ENCODE measurements at places on chromosomes 1 and 21. TPM values are rescaled to one million over a fixed set of nuclear protein-coding genes. Genes with fewer than 3 reads are reported as not detected.
A peak's percentile ranks its signal among the peaks of the same experiment; 100 is the strongest.

LCE2B gene
- total RNA-seq: not detected

CAPZA1 gene
- total RNA-seq: 255 TPM

ZNF683 gene
- total RNA-seq: 2.4 TPM

SPRR2B gene
- not detected for total RNA-seq

FCMR gene
- total RNA-seq: 75.6 TPM

GRCh38 chr1:175890958-175891357 lies 147.6 kb upstream of the TNR start:
- no peak for DNase-seq

DNA sequence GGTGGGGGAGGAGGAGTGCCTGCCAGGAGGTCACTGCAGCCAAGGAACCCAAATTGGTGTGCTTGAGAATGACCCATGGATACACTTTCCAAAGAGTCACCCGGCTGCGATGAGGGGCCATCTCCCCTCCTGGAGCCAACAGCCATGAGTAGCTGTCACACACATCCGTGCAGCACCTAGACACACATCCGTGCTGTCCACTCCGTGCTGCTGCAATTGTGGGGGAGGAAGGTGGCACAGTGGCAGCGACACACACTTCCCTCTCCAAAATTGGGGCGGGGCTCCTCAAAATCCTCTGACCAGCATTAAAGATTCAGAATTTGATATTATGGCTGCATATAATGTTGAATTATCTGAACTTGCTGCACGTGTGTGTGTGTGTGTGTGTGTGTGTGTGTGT lies 15.8 kb downstream of the TP73 start:
- DNase-seq: no peak

DNA sequence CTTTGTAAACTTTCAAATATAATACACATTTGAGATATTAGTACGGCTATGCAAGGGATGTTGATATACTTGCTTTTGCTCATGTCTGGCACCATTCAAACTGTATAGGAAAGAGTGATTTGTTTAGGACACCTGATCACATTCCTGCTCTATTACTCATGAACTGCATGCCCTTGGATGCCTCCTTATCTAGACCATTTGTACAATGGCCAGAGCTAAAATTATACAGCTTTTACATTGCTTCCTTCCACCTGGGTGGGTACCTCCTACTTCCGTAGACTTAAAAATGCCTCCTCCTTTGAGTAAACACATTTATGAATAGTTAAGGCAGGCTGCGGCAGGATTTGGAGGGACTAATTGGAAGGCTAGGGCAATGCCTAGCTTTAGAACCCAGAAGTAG lies 85.4 kb upstream of the PBX1 start:
- DNase-seq: no peak

DNA sequence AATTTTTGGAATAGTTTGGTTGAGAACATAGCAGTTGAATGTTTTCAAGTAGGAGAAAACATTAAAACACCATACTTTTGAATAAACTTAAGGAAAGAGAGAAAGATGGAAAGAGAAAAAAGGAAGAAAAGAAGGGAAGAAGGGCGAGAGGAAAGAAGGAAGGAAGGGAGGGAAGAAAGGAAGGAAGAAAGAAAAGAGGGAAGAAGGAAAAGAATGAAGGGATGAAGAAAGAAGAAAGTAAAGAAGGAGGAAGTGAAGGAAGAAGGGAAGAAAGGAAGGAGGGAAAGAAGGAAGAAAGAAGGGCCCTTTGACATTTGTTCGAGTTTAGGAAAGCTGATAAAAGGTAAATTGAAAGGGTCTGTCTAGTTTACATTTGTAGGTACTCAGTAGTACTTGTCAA lies 482.7 kb downstream of the SIPA1L2 start:
- DNase-seq: no peak

DNA sequence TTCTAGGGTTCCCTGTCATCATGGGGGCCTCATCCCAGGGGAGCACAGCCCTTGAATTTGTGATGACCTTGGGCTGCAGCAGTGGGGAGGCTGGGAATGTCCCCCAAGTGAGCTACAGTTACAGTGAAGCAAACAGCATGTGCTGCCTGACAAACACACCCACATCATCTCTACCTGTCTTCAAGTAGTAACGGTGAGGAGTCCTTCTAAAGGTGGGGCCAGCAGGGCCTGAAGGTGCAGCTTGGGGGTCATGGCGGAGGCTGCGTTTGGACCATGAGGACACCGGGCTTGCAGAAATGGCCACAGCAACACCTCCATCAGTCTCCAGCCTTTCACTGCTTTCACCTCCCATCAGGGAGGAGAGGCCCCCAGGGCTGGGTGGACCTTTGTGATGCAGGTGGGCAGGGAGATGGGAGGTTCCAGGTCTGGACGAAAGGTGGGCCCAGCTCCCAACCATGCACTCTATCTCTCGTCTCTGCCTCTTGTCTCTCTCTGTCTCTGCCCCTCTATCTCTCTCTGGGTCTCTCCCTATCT lies 55.7 kb downstream of the WNT9A start:
- DNase-seq: no peak

DNA sequence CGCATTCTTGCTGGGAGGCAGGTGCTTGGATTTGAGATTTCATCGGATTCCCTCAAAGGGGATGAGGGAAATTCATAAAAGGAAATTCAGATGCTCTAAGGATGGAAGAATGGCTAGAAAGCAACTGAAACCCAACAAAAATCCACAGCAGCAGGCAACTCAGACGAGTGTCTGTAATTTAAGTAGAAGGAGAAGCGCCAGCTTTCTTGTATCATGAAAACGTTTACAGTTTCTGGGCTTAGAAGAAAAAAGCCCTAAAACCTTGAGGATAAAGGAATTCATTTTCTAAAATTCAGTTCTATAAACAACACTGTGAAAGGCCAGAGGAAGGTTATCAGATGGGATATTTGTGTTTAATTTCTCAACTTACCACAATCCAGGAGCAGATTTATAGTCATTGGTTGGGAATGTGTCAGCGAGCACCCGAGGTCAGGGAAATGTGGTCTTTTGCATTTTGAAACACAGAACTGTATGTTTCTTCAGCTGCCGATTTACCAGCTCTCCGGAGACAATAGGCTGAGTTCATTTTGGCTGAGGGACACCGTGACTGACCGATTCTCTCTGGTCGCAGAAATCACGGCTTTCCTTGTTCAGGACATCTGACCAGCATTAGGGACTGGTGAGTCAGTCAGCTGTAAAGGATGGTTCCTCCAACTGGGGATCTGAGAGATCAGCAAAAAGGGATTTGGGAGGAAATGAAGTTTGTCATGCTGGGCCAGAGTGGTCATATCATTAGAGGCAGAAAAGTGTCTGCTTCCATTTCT lies 111.6 kb upstream of the ERRFI1 start:
- DNase-seq: no peak

DNA sequence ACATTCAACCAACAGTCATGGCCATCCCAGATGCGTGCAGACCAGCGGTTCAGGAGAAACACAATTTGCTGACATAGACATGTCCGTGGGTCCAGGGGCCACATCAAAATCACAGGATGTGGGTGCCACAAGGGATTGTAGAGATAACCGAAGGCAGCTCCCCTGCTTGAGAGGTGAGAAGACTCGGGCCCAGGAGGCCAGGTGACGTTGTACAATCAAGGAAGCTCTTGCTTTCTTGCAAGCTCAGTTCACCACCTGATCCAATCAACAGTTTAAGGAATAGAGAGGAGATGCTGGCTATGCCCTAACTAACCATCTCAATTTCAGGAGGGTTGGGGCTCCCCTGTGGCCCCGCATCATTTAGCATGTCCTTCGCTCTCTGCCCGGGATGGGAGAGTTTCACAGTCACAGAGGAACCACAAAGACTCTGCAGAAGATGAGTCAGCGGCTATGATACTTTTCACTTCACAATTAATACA lies 19.5 kb downstream of the UBASH3A start:
- DNase-seq: peak; percentile 56

DNA sequence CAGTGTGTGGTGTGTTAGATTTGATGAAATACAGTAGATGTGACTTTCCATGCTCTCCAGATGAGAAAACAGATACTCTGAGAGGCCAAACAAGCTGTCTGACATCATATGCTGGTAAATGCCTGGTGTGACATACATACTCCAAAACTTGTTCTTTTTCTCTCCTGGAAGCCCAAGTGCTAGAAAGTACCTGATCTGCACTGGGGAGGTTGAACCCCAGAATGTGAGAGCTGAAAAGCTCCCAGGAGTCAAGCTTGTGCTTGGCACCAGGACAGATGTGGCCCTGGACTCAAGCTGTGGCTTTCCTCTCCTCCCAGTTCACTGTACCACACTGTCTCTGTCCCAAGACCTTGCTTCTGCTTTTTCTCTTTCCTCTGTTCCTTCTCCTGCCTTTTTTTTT lies 389.0 kb upstream of the USP24 start:
- no peak for DNase-seq

DNA sequence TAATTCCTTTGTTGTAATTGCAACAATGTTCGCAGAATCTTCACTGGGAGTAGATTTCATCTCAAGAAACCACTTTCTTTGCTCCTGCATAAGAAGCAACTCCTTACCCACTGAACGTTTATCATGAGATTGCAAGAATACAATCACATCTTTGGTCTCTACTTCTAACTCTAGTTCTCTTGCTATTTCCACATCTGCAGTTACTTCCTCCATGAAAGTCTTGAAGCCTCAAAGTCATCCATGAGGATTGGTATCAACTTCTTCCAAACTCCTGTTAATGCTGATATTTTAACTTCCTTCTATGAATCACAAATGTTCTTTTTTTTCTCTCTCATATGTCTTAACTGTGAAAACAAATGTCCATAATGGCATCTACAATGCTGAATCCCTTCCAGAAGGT lies 118.6 kb upstream of the RAB4A start:
- no peak for DNase-seq

DNA sequence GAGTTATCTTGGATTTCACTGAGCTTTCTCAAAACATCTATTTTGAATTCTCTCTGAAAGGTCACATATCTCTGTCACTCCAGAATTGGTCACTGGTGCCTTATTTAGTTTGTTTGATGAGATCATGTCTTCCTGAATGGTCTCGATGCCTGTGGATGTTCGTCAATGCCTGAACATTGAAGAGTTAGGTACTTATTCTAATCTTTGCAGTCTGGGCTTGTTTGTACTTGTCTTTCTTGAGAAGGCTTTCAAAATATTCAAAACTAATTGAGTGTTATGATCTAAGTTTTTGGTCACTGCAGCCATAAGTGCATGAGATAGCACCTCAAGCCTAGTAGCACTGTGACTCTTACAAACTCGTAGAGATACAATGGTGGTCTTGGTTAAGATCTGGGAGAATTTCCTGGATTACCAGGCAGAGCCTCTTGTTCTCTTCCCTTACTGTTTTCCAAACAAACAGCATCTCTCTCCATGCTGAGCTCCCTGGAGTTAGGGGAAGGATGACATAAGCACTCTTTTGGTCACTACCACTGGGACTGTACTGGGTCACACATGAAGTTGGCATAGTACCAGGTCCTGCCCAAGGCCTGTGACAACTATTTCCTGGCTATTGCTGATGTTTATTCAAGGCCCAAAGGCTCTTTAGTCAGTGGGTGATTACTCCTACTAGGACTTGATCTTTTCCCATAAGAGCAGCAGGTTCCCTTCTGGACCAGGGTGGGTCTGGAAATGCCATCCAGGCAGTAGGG lies 25.6 kb downstream of the SLC22A15 start:
- no peak for DNase-seq

- no peak for DNase-seq
Observed at GRCh38 chr1:33727310-33727709, 136.6 kb upstream of the HMGB4 start.

GRCh38 chr21:44643741-44644310 lies 2.4 kb upstream of the KRTAP10-11 start:
- DNase-seq: no peak

DNA sequence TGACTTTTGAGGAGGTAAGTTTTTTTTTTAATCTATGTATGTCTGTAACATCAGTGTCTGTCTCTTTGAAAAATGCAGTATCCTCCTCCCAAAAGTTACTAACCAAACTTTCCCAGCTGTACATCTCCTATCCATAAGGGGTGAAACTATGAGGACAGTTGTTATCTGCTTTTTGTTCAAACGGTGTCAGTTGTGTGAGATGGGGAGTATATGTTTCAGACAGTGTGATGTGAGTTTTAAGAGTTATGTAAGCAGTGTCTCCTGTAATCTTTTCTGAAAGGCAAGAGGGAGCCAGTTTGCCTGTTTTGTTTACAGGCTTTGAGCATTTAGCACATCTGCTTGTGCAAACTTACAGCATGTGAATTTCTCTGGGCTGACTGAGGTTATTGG lies 34.8 kb upstream of the CACYBP start:
- peak; percentile 63 for DNase-seq

DNA sequence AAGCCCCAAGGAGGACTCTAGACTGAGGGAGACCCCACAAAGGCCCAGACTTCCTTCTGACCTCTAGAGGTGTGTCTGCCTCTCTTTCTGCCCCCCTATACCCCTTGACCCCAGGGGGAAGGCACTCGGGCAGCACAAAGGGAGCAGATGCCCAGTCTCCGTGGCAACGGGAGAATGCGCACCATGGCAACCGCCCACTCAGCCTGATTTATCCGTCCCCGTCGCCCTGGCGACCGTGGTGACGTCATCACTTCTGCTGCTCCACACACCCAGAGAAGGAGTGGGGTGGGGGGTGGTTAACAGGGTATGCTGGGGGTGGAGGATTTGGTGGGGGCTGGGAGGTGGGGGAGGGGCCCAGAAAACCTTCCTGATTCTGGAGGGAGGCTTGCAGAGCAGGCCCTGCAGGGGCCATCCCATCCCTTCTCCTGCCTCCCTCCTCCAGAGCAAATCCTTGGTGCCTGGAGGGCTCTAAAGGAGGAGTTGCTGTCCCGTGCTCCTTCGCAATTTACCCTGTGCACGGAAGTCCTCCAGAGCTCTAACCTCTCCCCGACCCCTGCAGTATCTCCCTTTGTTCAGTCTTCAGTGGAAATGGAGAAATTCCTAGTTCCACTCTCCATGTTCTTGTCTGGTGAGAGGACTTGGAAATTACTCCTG lies 6.3 kb downstream of the CELF3 start:
- DNase-seq: no peak

GRCh38 chr1:204151552-204152309 lies at the start of gene ETNK2:
ETNK2 (minus strand) TSS chr1:204152044; CDS start chr1:204151852, 192 bp downstream.
- peak; percentile 54 for DNase-seq

- DNase-seq: no peak
Observed at GRCh38 chr1:219401724-219402625, 210.9 kb downstream of the ZC3H11B start.

- DNase-seq: no peak
Observed at GRCh38 chr1:193480755-193481154, 294.3 kb upstream of the B3GALT2 start.

GRCh38 chr1:223836586-223836985 lies 9.2 kb downstream of the TP53BP2 start:
- DNase-seq: no peak

DNA sequence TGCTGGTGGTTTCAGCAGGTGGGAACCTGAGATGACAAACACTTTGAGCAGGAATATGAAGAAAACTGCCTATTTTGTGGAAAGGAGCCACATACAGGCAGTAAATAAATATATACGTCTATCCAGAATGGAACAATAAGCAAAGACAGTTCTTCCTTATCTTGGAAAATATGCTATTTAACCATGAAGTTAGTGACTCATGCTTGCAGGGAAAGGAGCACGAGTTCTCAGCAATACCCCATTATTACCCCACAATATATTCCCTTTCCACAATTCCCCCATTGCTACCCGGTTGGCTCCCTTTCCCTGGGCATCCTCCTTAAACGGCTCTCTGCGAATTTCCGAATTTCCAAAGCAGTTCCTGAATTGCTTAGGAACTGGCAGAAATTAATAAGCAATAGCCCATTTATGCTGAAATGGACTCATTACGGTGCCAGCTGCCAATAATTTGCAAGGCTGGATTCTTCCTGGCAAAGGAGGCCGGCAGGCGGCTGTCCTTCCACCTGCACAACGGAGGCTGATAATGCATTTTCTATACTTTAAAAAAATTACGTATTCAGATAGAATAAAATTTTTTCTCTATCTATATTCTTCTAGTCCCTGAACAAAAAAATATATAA lies 65.4 kb downstream of the TIAM1 start:
- no peak for DNase-seq

All from CD8-positive, alpha-beta memory T cell (primary cell).